ENCODE measurements at places on chromosomes 12 and 14.

GRCh38 chr12:56129206-56129941 lies 1.3 kb downstream of the ESYT1 start:
- no peak for DNase-seq

GRCh38 chr12:52787324-52788191 lies 8.4 kb downstream of the KRT3 start:
- no peak for DNase-seq

DNA sequence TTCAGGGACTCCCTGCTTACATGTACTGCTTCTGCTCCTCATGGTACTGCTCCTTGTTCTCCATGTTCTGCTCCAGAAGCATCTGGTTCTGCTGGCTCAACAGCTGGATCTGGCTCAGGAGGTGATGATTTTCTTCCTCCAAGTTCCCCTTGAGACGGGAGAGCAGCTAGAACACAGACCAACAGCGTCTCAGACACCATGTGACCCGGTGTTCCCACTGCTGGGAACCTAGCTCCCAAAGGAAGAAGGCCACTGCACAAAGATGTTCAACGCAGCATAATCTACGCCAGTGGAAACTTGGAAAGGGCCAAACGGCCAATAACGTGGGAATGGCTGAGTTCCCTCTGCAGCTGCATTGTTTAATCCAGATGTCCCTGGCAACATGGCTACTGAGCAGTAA lies 49.6 kb upstream of the GPR68 start:
- DNase-seq, result no peak

- no peak for DNase-seq
Observed at GRCh38 chr12:6540181-6540877, 6.0 kb downstream of the GAPDH start.

DNA sequence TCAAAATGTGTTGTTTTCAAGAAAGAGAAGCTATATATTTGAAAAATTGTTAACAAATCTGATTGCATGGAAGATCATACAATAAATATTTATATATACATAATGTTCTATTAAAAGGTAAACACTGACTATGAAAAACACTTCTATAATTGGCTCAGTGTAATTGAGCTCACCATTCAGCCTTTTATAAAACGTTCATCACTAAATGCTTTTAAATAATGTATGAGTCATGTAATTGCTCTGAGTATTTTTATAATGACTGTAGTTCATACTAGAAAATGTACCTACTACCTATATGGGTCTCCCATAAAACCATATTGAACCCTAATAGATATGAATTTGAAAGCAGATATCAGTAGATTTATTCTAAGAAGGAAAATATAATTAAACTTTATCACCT lies 240.4 kb upstream of the MGAT4C start:
- no peak for DNase-seq

GRCh38 chr12:131137009-131137835 lies 183.5 kb downstream of the ADGRD1 start:
- DNase-seq, result no peak

DNA sequence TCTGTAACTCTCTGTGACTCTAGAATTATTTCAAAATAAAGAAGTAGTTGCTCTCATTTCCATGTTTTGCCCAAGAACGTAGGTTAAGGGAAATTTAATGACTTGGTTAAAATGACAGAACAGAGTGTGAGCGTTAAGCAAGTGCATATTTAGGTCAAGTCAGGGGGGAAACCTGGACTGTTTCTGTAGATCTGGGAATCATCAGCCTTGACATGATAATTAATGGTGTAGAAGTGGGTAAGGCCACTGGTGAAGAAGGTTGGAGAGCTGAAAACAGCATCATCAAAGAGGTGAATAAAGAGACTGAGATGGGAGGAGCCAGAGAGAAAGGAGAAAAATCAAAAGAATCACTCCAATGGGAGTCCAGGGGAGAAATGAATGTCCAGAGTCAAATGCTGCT lies 49.4 kb upstream of the STK38L start:
- no peak for DNase-seq

- DNase-seq, result no peak
Observed at GRCh38 chr14:91893007-91893406, 25.7 kb upstream of the TC2N start.

- no peak for DNase-seq
Observed at GRCh38 chr12:75672200-75672599, 160.8 kb upstream of the KRR1 start.
